ENCODE measurements at places on chromosomes 16 and 17.

DNA sequence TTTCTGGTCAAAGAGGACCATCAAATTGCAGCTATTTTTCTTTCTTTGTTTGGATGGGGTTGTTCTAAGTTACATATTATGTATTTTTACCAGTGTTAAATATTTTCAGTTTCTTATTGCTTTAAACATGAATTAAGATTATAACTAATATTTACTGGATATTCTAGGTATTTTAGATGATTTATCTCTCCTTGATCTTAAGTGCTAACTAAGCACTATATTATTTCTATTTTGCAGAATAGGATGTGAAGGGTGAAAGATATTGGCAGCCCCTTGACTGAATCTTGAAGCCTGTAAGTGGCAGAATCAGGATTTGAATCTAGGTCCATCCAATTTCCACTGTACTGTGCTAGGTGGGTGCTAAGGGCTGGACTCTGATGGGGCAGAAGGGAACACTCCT is 307.3 kb upstream of the CCL2 start:
- no peak for DNase-seq

DNA sequence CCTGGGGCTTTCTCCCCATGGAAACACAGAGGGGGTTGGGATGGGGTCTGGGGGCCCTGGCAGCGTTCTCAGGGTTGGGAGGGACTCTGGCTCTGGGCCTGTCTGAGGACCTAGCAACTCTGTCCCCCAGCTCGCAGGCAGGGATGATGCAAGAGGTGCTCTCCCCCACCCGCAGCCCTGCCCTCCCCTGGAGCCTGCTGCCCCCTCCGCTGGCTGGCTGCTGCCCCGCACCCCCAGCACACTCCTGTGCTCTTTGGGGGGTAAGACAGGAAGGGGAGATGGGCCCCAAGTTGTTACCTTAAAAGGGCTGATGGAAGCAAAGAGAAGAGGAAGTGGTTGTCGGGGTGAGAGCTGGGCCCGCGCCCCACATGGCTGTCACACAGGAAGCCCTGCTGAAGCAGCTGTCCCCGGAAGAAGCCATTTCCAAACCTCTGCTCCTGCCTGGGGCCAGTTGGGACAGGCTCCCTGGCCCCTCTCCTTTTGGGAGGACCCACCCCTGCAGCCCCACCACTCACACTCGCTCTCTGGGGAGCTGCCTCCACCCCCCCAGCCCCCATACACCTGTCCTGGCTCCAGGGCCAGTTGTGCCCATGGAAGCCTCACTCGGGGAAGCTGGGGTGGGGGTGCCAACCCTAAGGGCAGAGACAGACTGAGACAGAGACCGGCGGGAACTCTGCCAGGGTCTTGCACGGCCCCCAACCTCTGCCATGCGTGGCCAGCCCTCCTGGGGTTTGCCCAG is 2.5 kb downstream of the CORO1A start:
- no peak for DNase-seq

DNA sequence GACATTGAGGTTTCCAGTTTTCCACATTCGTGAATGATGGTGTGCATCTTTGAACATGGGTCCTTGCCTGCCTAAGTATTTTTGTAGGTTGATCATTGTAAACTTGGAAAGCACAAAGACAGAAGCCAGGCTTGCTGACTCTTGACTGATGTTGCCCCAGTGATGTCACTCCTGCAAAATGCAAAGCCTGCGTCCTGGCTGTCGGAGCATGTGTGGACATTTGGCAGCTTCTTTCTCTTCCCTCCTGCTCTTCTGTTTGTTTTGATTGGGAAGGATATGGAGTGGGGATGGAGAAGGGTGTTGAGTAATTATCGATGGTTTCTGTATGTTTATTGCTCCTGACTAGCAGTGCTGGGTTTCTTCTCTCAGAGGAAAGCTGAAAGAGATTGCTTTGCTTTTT is 3.2 kb downstream of the NDE1 start:
- no peak for DNase-seq

DNA sequence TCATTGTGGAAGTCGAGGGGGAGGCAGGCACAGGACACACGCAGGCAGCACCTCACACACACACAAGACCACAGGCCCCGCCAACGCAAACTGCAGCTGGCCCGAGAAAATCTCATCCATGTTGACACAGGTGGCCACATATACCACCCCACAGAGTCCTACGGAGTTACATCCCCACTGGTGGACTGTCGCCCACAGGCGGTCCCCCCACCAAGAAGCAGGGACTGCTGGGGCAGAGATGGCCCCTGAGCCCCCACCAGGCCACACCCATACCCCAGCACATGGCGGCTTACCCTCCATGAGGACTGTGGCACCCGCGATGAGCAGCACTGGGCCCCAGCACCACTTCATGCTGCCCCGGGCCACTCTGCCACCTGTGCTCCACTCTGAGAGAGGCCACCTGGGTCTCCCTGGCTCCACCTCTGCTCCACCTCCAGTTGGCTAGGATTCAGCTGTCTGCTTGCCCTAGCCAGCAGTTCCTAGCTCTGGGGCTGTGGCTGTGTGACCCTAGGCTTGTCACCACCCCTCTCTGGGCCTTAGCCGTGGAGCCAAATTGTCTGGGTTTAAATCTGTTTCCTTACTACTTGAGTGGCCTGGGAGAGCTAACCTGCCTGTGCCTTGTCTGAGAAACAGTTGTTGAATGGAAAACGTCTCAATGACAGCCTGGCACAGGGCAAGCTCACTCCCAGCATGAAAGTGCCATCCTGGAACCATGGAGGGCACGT is at the start of gene PRSS53:
PRSS53 (minus strand) TSS at position 485 of the 725 bp plus-strand sequence; CDS start at position 351, 134 bp downstream.
- no peak for DNase-seq

DNA sequence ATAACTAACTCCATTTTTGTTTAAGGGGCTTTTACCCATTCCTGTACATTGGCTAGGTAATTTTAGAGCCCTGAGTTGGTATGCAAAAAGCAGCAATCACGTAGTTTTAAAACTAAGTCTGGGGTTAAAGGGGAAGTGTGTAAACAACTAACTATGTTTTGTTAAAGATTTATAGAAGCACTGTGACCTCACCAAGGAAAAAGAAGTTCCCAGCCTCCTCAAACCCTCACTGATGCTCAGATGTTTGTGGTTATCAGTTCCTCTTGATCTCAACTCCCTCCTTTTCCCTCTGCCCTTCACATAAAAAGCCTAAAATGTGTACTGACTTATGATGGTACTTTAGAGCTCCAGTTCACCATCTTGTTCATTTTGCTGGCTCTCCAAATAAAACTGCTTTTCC is 119.9 kb upstream of the IRX6 start:
- DNase-seq = no peak

DNA sequence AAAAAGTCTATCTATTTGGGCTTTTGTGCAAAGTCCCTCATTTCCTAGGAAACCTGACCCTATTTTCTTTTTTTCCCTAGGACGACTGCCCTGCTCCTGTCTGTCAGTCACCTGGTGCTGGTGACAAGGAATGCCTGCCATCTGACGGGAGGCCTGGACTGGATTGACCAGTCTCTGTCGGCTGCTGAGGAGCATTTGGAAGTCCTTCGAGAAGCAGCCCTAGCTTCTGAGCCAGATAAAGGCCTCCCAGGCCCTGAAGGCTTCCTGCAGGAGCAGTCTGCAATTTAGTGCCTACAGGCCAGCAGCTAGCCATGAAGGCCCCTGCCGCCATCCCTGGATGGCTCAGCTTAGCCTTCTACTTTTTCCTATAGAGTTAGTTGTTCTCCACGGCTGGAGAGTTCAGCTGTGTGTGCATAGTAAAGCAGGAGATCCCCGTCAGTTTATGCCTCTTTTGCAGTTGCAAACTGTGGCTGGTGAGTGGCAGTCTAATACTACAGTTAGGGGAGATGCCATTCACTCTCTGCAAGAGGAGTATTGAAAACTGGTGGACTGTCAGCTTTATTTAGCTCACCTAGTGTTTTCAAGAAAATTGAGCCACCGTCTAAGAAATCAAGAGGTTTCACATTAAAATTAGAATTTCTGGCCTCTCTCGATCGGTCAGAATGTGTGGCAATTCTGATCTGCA is 12.9 kb downstream of the TMEM98 start:
- DNase-seq = no peak

- no peak for DNase-seq
These were observed 74.2 kb downstream of the CRISPLD2 start for GRCh38 chr16:84893849-84894599.

GRCh38 chr16:69328854-69329316 is 1.5 kb downstream of the PDF start:
- no peak for DNase-seq

GRCh38 chr17:80593181-80593580 is 48.5 kb downstream of the RPTOR start:
- no peak for DNase-seq

DNA sequence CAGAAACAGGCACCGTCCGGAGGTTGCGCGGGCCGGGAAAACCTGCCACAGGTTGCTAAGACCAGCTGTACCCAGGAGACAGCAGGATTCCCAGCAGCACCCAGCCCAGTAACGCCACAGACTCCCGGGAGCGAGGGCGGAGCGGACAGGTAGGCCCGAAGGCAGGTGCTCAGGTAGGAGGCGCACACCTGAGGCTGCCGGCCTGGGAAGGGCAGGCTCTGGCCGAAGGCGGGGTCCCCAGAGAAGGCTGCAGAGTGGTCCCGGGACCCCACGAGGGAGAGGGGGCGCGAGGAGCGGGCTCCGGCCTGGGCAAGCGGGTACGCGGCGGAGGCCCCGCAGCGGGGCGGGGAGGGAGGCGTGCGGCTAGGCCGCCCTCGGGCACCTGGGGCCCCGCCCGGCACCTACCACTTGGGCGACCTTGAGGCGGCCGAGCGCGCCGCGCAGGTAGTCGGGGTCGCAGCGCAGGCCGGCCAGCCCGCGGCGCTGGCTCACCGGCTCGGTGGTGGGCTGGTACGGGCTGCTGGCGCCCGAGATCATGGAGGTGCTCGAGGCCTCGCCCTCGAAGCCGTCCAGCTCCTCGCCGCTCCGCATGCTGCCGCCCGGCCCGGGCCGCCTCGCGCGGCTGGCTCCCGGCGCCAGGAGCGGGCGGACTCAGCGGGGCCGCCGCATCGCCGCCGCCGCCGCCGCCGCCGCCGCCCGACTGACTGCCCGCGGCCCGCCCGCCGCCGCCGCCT is 441 bp downstream of the CMTM4 start:
- no peak for DNase-seq

- no peak for DNase-seq
These were observed 721 bp upstream of the WFIKKN2 start for GRCh38 chr17:50834429-50835300.

DNA sequence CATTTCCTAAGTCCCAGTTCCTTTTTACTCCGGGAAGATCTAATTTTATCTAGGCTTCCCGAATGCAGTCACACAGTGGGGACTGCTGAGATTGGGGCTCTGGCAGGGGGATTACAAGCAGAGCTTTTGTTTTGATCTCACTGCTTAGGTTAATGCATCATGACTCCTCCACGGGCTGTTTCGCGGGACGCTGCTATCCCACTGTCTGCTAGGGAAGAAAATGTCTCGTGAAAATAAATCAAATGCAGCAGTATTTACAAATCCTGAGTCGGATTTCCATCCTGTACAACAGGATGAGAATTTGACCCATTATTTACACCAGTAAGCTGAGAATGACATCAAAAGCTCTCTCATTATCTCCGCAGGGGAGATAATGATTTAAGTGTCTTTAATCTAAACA is 83.8 kb downstream of the CDH11 start:
- no peak for DNase-seq

DNA sequence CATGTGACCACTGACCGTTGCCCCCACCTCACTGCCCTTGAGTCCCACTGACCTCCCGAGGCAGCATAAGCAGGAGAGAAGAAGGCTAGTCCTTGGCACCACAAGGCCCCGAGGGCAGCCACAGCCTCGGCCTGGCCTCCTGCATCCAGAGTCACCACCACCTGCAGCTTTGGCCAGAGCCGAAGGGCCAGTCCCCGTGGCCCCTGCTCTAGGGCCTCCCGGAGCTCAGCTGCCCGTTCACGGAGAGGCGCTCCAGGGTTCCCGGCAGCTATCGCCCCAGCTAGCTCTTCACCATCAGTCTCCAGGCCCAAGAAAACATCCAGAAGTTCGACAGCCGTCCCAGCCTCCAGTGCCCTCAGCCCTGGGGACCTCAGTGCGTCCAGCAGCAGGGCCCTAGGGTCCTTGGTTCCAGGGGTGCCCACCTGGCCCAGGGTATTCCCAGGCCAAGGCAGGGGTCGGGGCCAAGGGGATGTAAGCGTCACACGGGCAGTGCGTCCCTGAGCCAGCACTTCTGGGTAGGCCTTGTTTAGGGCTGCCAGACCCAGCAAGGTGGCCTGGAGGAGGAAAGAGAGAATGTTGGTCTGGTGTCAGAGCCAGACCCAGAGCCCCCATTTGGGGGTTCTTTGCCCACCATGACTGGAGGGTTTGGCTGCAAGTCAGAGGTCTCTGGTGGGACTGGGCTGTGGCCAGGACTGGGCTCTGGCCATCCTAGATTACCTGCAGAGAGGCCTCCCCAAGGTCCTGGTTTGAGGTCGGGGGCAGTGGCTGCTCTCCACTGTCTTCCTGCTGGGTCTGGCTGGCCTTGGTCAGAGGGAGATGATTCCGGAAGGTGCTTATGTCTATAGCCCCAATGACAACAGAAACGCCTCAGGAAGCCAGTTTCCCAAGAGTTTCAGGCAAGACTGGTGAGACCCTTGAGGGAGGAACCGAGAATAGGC is 1.8 kb downstream of the GHDC start:
- no peak for DNase-seq

- DNase-seq = no peak
These were observed 105.9 kb upstream of the ANKFN1 start for GRCh38 chr17:56047331-56047730.

GRCh38 chr16:84786605-84787262 is 33.1 kb upstream of the CRISPLD2 start:
- DNase-seq = no peak

DNA sequence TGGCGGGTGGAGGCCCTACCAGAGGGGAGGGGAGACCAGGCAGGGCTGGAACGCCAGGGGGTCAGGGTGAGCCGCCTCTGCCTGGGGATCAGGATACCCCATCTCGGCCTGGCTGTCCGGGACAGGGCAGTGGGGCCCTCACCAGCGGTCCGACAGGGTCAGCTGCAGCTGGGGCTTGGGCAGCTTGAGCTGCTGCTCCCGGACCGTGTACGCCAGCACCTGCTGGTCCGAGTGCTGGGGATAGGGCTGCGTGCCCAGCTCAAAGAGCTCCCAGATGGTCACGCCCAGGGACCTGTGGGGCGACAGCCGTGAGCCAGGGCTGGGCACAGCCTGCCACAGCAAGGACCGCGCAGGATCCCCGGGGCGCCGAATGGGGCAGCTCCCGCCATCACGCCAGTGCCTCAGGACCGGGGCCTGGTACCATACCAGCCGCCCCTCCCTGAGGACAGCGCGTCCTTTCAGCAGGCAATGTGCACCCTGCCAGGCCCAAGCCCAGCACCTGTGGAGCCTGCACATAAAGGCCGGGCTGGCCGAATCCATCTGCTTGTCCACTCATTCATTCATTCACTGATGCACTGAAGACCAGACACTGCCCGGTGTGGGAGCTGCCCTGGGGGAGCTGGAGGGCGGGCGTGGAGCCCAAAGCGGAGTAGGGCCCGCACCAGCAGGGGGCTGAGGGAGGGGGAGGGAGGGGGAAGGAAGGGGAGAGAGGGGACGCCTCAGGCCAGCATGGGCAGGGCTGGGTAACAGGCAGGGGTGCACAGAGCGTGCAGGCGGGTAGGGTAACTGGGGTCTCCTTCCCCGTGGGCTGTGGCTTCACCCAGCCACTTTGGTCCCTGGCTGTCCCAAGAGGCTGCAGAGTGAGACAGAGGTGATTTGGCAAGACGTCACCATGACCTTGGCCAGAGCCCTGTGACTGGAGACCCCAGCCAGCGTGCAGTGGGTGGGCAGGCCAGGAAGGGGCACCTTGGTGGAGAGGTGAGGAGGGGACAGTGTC is 42.0 kb upstream of the PVALEF start:
- DNase-seq = no peak
